ENCODE measurements at places on chromosomes 13 and 19.

DNA sequence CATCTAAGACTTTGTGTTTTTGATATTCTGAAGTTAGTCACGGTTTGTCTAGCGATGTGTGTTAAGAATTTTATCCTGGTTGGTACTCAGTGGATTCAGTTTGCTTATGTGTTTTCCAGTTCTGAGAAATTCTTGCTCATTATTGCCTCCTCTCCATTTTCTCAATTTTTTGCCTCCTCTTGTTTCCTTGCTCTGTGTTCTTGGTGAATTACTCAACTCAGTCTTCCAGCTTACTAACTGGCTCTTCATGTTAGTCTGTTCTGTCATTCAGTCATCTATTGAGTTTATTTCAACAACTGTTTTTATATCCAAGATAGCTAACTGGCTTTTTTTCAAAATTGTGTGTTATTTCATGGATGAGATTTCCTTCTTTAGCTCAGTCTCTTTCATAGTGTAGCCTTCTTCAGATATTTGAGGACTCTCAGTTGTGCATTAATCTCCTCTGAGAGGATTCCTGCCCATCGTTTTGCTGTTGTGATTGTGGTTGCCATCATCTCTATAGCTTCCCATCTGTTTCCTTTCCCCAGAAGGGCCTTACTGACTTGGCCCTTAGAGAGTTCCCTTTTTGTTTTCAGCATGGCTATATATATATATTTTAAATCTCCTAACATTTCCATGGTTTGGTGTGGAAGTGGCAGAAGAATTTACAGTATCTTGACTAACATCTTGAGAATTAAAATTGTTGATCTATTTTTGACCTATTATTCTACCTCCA is 6.2 kb downstream of the SETDB2 start:
- DNase-seq = no peak

DNA sequence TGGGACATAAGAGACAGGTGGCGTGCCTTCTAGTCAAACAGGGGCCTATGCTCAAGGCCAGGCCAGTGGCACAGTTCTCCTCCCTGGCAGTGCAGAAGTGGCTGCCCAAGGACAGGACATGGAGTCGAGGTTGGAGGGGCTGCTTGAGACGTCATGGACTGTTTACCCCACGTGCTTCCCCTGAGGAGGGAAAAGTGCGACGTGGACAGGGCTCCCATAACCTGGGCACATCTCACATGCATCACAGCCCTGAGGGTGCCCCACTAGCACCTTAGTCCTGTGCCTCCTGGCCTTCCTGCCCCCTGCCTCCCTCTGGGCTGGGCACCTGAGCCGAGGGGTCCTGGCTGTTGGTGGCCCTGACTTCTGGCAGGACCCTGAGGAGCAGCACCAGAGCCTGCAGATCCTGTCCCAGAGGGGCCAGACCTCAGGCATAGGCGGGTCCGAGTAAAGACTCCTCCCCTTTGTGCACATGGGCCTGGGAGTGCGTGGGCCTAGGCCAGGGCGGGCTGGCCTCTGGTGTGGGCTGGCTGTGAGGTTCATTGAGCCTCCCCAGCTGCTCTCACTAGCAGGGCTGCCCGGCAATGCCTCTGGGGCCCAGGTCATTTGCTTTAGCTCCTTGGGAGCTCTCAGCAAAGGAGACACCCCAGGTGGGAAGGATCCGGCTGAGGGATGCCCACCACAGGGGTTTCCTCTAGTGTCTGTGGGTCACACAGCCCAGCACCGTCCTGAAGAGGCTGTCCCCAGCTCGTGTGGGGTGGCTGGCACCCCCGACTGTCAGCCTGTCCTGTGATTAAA is 65.7 kb downstream of the CEBPG start:
- no peak for DNase-seq

DNA sequence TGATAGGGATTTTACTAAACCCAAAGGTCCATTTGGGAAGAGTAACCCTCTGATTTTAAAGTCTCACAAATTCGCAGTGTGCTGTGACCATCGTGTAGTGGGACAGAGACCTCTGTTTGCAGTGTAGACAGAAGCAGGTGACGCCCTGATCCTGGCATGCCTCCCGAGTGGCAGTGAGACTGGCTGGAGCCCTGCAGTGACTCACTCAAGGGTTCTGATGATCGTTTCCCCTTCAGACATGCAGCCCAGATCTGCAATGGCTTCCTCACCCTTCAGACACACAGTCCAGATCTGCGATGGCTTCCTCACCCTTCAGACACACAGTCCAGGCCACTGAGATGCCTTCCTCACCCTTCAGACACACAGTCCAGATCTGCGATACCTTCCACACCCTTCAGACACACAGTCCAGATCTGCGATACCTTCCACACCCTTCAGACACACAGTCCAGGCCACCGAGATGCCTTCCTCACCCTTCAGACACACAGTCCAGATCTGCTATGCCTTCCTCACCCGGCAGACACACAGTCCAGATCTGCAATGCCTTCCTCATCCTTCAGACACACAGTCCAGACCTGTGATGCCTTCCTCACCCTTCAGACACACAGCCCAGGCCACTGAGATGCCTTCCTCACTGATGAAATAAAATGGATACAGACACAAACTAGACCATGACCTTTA is 125.2 kb downstream of the ATP11A start:
- no peak for DNase-seq

DNA sequence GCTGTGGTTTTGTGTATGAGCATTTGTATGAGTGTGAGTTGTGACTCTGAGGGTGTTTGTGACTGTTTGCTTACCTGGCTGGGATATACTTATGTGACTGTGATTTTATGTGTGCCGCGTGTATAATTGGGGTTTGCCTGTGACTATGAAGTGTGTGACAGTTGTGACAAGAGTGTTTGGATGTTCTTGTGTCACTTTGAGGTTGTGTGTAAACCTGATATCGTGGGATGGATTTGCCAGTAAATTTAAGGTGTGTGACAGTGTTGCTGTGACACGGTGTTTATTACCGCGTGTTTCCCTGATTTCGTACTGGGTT is 442 bp downstream of the ZNF420 start:
- no peak for DNase-seq

DNA sequence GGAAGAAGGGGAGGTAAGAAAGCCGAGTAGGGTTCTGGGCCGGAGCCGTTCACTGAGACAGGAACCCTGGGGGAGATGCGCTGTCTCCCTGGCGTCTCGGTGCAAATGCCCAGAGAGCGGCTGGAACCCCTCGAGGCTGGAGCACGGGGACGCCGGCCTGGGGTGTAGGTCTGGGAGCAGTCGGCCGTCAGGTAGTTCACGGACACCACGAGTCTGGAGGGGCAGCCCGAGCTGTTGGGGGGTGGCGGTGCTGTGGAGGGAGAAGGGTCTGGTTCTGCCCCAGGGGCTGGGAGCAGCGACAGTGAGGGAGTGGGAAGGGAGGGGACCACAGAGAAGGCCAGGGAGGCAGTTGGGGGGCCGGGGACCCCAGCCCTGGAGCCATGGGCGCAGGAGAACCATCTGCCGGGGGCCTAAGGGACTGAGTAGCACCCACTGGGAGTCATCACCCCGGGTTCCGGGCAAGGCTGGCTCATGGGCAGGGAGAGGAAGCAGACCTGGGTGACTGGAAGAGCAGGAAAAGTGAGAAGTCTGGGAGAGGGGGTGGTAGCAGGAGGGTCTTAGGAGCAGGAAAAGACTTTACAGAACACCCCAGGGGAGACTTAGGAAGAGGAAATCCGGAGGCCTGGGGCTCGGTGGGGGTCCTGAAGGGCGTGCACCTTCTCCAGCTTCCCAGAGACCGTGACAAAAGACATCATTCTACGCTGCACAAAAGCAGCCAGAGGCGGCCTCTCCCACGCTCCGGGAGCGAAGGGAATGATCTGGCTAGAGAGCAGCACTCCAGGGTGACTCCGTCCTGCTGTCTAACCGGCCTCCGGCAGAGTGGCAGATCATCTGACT is 173.1 kb upstream of the SOX1 start:
- no peak for DNase-seq

- DNase-seq = no peak
These were observed 369.3 kb downstream of the KLF5 start for GRCh38 chr13:73428137-73428536.

GRCh38 chr19:913080-913748 is at the start of gene R3HDM4:
R3HDM4 (minus strand) TSS chr19:913219; CDS start chr19:913157, 62 bp downstream.
- DNase-seq = peak; percentile 89

GRCh38 chr13:102198418-102199311 is 203.2 kb downstream of the FGF14 start:
- DNase-seq = no peak

- no peak for DNase-seq
These were observed 84.5 kb downstream of the DCLK1 start for GRCh38 chr13:36046672-36047071.

- no peak for DNase-seq
These were observed 12.0 kb downstream of the ZSWIM9 start for GRCh38 chr19:48182434-48182833.

DNA sequence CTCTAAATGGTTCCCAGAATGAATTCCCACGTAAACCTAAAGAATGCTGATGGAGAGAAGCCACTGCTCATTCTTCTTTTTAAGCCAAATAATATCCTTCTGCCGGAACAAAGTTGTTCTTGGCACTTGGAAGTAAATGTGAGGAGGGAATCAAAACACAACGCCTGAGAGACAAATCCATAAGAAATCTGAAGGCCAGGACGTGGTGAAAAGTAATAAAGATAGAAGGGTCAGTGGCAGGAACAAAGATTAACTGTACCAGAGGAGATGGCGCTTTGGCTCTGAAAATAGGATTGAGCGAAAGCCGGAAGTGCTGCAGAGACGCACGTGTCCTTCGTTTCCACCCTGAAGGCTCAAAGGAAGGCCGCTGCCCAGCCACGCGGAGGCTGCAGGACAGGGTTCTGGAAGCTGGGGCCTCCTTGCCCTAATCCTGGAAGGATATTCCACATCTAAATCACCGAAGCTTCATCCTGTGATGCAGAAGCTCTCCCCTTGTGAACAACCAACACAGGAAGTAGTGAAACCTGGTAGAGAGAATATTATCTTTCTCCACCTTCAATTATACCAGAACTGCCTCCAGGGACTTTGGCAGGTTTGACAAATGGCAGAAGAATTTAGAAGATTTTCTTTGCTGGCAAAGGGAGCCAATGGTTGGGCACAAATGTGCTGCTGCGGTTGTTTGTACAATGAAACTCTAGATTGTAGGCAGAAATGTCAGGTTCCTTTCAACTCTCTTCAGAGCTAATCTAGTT is 214.6 kb upstream of the SERP2 start:
- DNase-seq = no peak

DNA sequence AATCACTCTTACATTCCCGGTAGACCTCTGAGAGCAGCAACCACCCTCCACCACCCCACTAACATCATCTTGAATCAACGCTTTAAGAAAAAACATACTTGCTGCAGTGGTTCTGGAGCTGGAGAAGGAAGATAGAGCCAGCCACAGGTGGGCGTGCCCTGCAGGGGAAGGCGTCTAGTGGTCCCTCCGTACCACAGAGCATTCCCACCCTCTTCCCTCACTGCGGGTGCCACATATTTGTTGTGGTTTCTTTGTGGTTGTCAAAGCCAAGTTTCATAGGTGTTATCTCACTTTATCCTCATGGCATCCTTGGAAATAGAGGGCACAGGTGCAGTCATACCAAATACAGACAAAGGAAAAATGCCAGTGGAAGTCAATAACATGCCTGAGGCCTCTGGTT is 22.2 kb downstream of the COL4A2 start:
- no peak for DNase-seq

- no peak for DNase-seq
These were observed 13.1 kb downstream of the ERFL start for GRCh38 chr19:41915021-41915775.

- no peak for DNase-seq
These were observed 13.7 kb upstream of the SOX1 start for GRCh38 chr13:112053167-112053743.

DNA sequence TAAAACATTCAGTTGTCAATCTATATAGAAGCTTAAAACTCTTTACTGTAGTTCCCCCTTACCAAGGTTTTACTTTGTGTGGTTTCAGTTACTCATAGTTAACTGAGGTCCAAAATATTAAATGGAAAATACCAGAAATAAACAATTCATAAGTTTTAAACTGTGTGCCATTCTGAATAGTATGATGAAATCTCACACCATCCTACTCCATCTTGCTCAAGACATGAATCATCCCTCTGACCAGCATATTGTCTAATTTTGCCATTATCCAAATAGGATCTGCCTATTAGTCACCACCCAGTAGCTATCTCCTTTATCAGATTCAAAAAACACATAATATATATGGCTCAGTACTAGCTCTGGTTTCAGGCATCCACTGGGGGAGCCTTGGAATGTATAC is 22.4 kb downstream of the ZNF571 start:
- no peak for DNase-seq

- no peak for DNase-seq
These were observed 681 bp downstream of the SLC5A5 start for GRCh38 chr19:17872251-17873001.

DNA sequence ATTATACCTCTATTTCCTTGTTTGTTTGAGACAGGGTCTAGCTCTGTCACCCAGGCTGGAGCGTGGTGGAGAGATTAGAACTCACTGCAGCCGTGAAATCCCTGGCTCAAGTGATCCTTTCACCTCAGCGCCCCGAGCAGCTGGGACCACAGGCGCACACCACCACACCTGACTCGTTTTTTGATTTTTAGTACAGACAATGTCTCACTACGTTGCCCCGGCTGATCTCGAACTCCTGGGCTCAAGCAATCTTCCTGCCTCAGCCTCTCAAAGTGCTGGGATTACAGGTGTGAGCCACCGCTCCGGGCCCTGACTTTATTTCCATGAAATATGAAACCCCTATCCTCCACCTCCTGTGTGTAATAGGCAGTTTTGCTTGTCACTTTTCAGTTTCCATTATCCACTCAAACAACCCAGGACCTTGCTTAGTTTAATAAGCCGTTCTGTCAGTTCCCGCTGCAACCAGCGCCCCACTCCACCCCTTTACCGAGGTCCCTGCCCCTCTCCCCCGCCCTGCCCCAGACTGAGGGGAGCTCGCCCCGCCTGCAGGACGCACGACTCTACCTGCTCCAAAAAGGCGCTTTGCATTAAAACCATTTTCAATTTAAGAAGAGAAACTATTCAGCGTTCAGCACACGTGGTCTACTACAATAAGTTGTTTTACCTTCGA is 16.9 kb downstream of the ZNF816 start:
- DNase-seq = no peak

- no peak for DNase-seq
These were observed 438.6 kb downstream of the TSHZ3 start for GRCh38 chr19:30910485-30911240.

DNA sequence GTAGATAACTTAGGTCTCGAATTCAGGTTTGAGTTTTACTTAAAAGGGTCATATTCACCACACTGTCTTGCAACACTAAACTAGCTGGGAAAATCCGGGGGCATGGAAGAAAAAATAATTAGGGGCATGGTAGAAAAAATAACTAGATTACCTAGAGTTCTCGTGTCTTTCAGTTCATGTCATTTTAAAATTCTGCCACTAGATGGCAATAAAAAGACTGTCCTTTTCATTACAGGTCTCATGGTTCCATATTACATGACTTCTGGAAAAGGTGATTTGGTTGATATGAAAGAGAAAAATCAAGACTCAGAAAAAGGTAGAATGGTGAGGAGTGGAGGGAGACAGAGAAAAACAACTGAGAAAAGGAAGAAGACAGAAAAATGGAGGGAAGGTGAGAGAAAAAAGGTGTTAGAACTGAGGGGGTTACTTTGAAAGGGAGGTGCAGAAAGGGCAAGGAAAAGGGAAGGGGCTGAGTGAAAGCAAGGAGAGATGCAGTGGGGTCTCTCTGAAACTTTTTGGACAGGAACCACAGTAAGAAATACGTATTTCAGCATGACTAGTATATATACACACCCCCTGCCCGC is 299.0 kb downstream of the KLF12 start:
- no peak for DNase-seq

GRCh38 chr13:39378306-39378705 is 224.7 kb downstream of the LHFPL6 start:
- DNase-seq = no peak

- no peak for DNase-seq
These were observed 38.4 kb upstream of the RAP2A start for GRCh38 chr13:97395447-97396136.

Data from activated naive CD4-positive, alpha-beta T cell (primary cell).